ENCODE measurements at places on chromosomes 6 and 20. TPM values are rescaled to one million over a fixed set of nuclear protein-coding genes. Genes with fewer than 3 reads are reported as not detected.

DNA sequence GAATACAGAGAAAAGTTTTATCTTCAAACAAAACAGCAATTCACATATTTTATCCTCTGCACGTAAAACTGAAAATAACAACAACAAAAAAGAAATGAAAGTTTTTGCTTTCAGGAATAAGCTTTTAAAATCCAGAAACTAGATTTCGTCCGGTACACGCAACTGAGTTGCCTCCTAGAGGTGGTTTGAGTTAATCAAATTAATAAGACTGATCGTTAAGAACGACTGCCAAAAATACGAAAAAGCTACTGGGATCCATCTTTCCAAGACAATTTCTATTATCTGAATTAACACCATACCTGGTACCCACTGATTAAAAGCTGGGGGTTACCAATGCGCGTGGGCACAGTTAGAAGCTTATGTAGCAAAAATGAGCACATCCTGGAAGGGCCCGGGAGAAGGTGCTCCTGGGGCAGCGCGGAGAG is 669 bp downstream of the PDCD2 start:
- no peak for DNase-seq

DNA sequence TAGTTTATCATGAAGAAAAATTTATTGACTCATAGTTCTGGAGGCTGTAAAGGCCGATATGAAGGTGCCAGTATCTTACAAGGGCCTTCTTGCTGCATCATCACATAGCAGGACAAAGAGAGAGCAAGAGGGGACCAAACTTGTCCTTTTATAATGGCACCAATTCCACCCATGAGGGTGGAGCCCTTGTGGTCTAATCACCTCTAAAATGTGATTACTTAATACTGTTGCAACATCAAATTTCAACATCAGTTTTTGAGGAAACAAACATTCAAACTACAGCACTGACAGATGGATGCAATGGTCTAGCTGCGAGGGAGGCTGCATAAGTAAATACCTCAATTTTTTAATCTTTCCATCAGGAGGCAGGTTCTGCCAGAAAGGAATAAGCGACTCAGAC is 76.7 kb upstream of the LAMA2 start:
- no peak for DNase-seq

DNA sequence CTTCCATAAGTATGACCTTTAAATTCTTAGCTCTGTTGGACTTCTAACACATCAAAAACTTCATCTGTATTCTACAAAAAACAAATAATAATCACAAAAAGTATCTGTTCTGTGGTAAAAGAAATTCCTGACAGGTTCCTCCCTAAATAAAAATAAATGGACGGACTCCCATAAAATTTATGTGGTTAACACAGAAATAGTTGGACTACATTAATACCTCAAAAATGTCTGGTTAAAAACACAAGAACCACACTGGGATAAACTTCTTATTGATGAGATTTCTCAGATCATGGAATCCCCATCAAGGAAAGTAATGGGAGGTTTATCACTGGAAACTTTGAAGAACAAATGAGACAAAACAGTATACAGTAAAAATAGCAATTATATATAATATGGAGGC is 172.4 kb downstream of the MOXD1 start:
- no peak for DNase-seq

DNA sequence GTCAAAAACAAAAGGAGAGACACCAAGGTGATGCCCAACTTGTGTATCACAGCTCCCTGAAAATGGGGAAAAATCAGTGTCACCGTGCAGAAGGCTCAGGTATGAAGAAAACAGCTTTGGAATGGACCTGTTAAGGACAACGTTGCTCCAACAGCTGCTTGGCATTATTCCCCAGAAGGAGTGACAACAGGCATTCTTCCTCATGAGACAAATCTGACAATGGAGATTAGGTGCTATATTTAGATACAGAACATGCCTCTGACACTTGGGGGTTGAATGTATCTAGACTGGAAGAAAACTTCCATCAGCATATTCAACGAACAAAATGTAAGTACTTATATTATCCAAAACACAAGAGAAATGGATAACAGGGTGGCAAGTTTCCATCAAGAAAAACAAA is 87.7 kb downstream of the MBOAT1 start:
- DNase-seq = no peak

GRCh38 chr6:22367346-22367745 is 70.5 kb upstream of the PRL start:
- no peak for DNase-seq

DNA sequence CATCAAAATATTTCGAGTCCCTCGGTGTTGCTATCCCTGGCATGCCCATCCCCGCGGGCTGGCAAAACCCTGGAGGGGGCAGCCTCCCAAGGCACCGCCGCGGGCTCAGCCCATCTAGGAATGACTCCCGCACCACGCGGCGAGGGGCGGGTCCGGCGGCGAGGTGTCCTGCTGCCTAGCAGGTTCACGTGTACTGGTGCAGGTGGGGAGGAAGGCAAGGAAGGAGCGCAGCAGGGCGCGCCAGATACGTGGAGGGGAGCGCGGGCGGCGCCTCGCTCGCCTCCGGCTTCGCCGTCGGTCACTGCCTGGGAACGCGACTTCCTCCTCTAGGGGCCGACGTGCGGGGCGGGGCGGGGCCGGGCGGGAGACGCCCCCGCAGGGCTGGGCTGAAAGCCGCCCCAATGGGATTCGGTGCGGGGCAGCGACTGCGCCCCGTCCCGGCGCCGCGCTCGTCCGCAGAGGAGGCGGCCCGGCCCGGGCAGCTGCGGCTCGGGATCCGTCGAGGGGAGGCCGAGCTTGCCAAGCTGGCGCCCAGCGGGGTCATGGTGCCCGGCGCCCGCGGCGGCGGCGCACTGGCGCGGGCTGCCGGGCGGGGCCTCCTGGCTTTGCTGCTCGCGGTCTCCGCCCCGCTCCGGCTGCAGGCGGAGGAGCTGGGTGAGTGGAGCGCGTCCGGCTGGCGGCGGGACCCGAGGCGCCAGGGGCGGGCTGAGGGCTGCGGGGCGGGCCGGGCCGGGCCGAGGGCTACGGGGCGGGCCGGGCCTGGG is at the start of gene DCBLD1:
TSS of gene DCBLD1 (plus strand) at position 435 of the 764 bp plus-strand sequence. CDS start at position 543, 108 bp downstream.
- DNase-seq = peak; percentile 25

DNA sequence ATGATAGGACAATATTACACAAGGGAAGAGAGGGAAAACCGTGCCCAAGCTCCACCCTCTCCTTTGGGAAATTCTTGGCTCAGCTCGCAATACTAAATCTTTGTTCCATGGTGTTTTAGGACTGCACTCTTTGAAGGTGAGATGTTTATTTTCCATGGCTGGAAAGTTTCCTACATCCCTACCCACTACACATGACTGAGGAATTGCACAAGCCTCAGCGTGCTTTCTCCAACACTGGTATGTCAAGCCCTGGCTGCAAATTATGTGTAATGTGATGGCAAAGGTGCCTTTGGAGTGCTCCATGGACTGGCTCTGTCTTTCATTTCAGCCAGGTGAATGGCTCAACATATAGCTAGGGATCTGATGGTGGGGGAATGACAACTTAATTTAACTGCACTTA is 134.3 kb downstream of the ISM1 start:
- no peak for DNase-seq

GRCh38 chr6:16688984-16689636 is 72.2 kb downstream of the ATXN1 start:
- DNase-seq = no peak

DNA sequence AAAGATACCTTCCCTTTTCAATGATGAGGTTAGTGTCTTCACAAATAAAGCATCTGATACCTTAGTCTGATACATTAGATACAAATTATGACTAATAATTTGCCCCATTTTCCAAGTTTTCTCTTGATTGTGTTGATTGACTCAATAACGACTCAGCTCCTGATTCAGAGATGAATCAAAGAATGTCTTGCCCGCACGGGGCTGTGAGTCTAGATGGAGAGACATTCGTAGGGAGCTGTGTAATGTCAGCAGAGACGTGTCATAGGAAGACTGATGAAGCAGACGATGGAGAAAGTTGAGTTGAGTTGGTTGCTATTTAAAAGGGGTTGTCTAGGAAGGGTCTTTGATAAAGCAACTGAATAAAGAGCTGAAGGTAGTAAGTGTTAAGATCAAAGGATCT is 78.2 kb downstream of the TSHZ2 start:
- no peak for DNase-seq

- no peak for DNase-seq
These were observed 403.9 kb upstream of the SULF2 start for GRCh38 chr20:48189181-48189580.

DNA sequence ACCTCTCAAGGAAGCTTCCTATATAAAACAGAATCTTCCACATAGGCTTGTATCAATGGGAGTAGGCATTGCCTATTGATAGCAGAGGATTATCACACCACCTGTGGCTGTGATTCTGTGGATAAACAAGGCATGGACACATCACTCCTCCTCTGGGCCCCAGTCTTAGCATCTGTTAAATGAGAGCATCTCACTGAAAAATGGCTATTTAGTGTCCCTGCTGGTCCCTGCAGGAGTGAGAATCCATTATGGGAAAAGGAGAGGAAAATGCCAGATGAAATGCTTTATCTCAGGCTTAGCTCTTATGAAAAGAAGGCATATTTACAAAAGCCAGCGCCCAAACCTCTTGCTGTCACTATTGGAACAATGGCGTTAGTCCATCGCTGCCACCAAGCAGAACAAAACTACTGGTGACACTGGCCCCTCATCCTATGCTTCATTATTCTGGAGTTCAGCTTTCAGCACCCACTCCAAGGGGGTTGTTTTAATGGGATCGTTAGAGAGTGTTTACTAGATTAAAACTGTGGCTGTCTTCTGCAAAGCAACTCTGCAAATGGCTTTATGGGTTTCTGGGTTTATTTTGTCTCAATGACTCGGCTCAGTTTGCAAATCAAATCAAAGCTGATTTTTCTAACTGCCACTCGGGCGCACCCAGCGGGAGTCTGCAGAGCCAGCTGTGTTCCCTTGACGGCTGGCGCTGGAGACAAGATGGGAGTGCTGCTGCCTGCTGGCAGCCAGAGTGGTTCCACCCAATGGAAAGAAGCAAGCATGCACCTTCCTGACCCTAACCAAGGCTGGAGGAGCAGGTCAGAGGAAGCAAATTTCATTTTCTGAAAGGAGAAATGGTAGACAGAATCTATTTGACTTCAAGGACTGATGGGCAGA is 658.8 kb upstream of the CHD6 start:
- DNase-seq = no peak

GRCh38 chr6:132995432-132995831 is 181.1 kb downstream of the RPS12 start:
- DNase-seq = no peak

DNA sequence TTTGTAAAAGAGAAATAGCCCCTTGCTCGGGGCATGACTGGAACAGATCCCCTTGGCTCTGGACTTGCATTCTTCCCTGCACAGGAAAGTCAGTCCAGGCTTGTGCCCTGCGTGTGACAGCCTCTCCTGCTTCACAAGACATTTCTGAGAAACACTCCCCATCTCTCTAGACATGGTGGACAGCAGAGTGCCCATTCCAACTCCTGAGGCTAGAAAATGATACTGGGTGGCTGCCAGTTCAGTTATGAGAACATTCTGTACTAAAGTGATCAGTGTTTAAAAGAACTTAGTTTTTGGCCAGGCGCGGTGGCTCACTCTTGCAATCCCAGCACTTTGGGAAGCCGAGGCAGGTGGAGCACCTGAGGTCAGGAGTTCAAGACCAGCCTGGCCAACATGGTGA is 41.3 kb downstream of the TGM3 start:
- DNase-seq = no peak

Gene CBFA2T2
- 28.5 TPM for total RNA-seq

Gene BPIFB4
- not detected for total RNA-seq

Gene RIMS1
- not detected for total RNA-seq

Gene SAPCD1
- 3.1 TPM for total RNA-seq

Gene GNMT
- total RNA-seq = 0.93 TPM

Gene GABRR2
- total RNA-seq = 0.49 TPM

Data from T-cell (primary cell).